ENCODE measurements at places on chromosomes 7 and 10.

DNA sequence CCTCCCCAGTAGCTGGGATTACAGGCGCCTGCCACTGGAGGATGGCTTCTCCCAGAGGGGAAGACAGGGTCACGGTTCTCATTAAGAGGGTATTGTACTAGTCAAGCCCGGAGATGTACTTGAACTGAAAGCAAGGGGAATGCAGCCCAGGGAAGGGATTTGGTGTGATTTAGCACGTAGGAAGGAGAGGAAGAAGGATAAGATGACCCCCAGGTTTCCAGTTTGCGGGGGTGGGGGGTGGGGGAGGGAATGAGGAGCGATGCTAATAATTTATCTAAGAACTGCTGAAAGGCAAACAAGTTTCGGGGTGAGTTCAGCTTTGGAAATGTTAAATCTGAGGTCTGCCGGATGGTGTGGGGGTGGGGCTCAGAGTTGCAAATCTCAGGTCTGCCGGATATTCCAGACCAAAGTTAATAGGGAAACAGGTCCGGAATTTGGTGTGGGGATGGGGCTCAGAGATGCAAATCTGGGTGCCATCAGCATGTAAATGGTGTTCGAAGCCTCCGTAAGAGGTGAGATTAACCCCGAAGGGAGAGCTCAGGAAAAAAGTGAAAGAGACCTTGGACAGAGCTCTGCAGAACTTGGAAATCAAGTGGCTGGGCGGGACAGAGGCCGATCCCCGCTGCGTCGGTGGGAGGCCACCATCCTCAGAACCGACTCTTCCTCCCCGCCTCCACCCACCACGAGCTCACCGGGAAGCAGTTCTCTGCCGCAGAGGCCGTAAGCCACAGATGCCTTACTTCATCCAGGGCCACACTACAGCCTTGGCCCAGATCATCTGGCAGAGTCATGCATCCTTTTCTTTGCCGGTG lies 1.6 kb upstream of the SEPHS1 start:
- DNase-seq, result no peak

DNA sequence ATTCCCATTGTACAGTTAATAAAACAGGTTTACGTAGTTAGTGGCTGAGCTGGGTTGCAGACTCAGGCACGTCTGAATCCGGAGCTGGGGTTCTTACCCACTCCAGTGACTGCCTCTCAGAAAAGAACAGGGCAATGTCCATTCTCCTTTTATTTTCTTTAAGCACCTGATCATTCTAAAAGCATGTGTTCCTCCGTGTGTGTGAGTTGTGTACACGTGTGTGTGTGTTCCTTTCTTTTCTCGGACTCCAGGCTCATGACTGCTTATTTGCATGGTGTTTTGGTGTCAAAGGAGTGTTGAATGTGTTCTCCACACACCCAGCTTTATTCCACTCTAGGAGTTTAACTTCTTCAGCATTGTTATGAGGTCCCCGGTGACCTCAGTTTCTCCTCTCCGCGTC lies 260.1 kb downstream of the SNX10 start:
- no peak for DNase-seq

GRCh38 chr10:71832967-71833366 lies 18.1 kb downstream of the PSAP start:
- no peak for DNase-seq

DNA sequence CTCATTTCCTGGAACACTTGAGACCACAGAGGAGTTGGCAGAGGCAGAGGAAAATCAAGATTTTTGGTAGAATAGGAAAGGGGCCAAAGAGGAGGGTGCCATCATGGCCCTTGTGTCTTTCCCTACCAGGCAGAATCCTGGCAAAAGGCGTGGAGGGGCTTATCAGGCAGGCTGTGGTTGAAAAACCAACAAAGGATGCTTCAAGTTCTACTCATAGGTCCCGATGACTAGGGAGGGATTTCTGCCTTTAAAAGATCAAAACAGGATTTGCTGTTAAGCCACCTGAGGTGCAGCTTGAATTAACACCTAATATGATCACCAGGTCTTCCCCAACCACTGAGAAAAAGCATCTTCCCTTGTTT lies 45.7 kb downstream of the BPGM start:
- no peak for DNase-seq

GRCh38 chr7:1852517-1853430 lies 182.7 kb downstream of the ELFN1 start:
- DNase-seq, result no peak

DNA sequence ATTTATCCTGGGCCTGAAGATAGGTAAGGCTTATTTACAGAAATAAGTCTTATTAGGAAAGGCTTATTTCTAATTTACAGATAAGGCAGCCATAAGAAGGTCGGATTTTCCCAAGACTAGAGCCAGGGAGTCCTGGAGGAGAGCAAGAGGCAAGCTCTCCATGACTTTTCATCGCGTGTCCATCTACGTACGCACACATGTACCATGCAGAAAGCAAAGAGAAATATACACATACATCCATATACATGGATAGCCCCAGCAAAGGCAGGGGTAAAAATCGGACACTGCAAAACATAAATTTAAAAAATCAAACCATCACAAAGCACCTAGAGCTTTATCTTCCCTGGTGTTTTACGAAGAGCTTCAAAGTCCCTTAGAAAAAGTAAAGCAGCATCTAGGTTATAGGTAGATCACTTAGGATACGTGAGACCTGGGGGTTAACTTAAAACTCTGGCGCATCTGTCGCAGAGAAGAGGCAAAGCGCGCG lies 25.8 kb upstream of the ZRANB1 start:
- no peak for DNase-seq

- DNase-seq, result no peak
Observed at GRCh38 chr10:3036155-3037021, 31.0 kb upstream of the PFKP start.

DNA sequence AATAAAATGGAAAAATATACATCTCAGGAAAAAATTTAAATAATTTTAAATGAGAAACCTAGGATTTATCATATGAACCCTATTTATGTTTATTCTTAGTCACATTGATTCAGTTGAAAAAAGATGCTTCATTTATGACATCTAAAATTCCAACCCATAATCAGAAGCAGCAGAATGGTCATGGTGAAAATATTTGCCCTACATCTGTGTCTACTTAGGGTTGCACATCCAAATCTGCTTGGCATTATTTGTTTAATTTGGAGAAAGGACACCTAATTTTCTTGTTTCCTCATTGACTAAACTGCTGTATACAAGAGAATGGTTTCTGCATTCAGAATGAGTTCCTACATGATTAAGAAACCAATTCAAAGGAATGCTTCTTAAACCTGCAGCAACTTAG lies 72.9 kb upstream of the SKAP2 start:
- DNase-seq, result no peak

DNA sequence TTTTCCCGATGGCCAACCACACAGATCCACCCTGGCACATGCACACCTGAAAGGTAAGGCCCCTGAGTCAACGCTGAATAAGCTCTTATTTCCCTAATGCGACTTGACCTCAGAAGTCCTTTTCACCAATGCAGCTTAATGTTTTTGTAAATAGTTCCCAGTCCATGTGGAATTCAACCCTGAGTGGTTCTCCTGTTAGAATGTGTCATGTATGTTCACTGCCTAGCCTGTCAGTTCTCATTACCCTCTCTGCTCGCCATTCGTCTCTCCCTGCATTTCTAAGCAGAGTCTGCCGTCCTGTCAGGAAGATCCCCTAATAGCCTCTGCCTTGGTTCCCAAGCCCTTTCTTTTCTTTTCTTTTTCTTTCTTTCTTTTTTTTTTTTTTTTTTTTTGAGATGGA lies 392.6 kb upstream of the SHH start:
- DNase-seq, result no peak

- no peak for DNase-seq
Observed at GRCh38 chr7:151840088-151840910, 36.6 kb downstream of the PRKAG2 start.

- no peak for DNase-seq
Observed at GRCh38 chr7:33243319-33243881, 114.0 kb downstream of the BBS9 start.

DNA sequence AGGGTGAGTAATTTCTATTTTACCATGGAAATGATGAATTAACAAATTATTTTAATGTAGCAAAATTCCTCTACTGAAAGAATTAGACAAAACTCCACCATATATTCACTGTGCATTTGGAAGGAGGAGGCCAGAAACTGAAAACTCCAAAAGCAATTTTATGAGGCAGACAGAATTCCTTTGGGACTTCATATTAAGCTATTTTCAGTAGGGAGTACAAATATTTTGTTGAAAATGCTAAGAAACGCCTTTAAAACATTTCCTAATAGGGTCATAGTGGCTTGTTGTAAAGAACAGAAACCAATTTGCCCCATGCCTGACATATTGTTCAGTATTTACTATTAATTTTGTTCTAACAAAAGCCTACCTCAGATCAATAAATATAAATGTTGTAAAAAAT lies 117.8 kb downstream of the TES start:
- DNase-seq, result no peak

- no peak for DNase-seq
Observed at GRCh38 chr10:3111621-3112163, 44.3 kb downstream of the PFKP start.

DNA sequence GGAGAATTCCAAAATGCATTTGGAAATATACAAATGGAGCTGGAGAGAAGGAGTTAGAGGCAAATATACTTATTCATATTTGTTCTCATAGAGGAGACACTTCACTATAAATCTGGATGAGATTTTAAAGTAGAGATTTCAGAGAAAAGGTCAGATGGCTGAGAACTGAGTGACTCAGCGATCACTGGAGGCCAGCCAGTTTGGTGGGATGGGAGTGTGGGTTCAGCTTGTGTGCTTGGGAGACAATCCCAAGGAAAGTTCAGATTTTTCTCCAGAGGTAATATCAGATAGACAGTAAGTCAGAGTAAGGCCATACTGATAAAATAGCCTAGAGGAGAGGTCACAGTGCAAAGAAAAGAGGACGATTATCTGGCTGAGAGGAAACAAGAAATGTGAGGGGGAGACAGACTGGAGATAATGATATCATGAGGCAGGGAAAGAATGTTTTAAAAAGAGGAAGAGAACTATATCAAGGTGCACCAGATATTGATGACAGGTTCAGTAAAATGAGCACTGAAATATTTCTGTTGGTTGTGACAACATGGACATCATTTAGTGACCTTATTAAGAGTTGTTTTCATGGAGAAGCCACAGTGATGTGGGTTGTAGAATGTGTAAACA lies 67.0 kb downstream of the MDFIC start:
- no peak for DNase-seq

GRCh38 chr7:99365318-99366141 lies 9.0 kb upstream of the ARPC1B start:
- no peak for DNase-seq

DNA sequence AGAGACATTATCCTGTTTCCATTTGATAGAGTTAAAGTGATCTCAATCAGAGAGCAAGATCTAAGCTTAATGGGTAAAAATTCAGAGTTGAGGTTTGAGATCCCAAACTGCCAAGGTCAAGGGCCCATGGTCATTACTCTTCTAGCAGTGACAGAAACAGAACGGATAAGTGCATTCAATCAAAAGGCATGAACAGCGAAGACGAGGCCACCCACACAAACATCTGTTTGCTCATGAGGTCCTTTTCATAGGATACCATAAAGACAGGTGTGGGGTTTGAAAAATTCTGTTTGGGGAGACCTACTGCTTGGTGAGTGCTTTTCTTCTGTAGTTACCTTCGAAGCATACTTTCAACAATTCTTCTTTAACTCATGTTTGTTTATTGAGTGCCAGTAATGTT lies 58.3 kb downstream of the SEMA3C start:
- no peak for DNase-seq

- DNase-seq, result no peak
Observed at GRCh38 chr10:44068716-44069482, 316.0 kb downstream of the CXCL12 start.

DNA sequence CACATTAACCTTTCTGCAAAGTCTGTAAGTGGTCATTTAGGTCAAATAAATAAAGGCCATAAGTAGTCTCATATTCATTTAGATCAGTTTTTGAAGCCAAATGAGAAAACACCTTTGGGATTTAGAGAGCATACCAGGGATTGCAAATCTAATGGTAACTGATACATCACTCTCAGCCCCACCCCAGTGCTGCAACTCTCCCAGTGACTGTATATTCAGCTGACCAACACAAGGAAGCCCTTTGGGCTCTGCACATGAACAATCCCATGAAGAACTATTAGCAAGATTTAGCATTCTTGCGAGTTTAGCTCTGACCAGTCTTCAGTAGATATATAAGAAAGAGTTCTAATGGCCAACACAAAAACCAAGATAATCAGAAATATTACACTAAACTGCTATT lies 252.3 kb downstream of the CSTF2T start:
- no peak for DNase-seq

DNA sequence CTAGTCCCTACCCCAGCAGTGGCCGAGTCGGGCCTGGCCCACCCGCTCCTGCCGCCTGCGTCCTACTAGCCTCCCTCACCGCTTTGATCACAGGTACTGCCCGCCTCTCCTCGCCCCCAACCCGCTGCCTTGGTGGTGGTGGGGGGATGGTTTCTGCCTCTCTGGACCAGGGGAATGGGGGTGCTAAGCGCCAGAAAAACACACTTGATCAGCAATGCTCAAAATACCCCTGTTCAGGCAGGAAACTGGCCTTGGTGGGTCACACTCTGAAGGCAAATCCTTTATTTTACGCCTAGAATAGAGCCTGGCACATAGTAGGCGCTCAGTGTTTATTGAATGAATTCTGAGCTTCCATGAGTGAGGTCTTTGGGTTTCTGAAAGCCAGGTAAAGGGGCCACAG lies 1.0 kb upstream of the CRTAC1 start:
- no peak for DNase-seq

DNA sequence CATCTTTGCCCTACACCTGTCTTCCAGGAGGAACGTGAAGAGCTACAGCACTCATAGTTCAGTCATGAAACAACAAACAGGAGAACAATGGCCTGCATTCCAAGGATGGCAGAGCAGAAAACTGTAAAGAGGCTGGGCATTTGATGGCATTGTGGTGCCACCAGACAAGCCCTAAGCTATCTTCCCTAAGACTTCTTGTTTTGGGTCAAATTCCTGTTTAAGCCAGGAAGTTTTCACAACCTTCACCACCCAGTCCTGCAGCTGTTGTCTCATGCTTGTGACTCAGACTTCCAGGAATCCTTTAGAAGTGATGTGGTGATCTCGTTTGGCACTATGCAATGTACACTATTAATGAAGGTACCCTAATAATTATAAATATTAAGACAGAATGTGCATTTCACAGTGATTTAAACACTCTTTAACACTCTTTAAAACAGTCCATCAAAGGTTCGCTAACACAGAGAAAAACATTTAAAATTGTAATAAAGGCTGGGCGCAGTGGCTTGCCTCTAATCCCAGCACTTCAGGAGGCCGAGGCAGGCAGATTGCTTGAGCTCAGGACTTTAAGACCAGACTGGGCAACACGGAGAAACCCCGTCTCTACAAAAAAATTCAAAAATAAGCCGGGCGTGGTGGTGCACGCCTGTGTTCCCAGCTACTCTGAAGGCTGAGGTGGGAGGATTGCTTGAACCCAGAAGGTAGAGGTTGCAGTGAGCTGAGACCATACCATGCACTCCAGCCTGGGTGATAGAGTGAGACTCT lies 2.7 kb upstream of the HERPUD2 start:
- no peak for DNase-seq

GRCh38 chr10:63240807-63241206 lies 107.7 kb downstream of the NRBF2 start:
- DNase-seq, result no peak

- DNase-seq, result no peak
Observed at GRCh38 chr7:87541648-87542047, 59.0 kb downstream of the ABCB1 start.

GRCh38 chr7:135337506-135337905 lies 103.9 kb downstream of the STRA8 start:
- no peak for DNase-seq
